Mammary epithelial cell (primary cell): ENCODE measurements at places on chromosomes 16 and 17. TPM values are rescaled to one million over a fixed set of nuclear protein-coding genes. Genes with fewer than 3 reads are reported as not detected.

GAS2L2 gene
- total RNA-seq, result not detected

SYCE1L gene
- total RNA-seq, result 10.6 and 16.4 TPM in 2 replicates

KSR1 gene
- 1.6 and 4.1 TPM in 2 replicates for total RNA-seq

RAC3 gene
- 8.0 TPM for total RNA-seq

CDIPT gene
- 72.2 TPM for total RNA-seq

GRCh38 chr17:58694302-58694701 lies 1.9 kb downstream of the RAD51C start:
- DNase-seq, result no peak

- no peak for DNase-seq
Observed at GRCh38 chr17:77374170-77374936, 233.6 kb downstream of the SEC14L1 start.

DNA sequence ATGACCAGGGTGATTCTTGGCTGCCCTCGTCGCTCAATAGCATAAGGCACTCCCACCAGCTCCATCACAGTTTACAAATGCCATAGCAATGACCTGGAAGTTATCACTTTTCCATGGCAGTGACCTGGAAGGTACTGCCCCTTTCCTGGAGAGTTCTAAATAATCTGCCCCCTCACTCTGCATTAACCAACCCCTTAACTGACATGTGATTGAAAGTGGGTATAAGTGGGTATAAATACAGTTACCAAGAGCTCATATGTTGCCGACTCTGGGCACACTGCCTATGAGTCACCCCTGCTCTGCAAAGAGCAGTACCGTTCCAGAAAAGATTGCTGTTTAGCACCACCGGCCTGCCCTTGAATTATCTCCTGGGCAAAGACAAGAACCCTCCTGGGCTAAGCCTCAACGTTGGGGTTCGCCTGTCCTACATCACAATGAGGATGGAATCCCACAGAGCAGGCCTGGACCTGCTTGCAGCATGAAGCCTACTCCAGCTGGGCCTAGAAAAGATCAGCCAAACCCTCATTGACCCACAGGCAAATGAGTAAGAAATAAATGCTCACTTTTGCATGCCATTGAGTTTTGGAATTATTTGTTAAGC lies 95.2 kb upstream of the SEC14L1 start:
- peak; percentile 96 for DNase-seq

- DNase-seq, result peak; percentile 8
Observed at GRCh38 chr16:89749637-89750036, 28.3 kb downstream of the ZNF276 start.

GRCh38 chr17:77020973-77021372 lies 119.8 kb upstream of the SEC14L1 start:
- DNase-seq, result no peak

DNA sequence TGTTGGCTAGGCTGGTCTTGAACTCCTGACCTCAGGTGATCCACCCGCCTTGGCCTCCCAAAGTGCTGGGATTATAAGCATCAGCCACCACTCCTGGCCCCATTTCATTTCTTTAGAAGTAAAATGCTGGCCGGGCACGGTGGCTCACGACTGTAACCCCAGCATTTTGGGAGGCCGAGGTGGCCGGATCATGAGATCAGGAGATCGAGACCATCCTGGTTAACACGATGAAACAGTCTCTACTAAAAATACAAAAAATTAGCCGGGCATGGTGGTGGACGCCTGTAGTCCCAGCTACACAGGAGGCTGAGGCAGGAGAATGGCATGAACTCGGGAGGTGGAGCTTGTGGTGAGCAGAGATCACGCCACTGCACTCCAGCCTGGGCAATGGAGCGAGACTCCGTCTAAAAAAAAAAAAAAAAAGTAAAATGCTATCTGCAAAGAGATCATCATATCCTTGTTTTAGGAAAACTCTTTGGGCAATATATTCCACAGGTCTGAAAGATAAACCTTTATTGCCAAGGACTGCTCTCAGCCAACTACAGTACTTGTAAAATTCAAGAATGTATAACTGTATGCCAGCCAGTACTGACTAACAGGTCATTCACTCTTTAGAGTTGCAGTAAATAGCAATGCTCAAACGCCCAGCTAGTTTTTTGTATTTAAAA lies 3.8 kb downstream of the GJC1 start:
- no peak for DNase-seq

DNA sequence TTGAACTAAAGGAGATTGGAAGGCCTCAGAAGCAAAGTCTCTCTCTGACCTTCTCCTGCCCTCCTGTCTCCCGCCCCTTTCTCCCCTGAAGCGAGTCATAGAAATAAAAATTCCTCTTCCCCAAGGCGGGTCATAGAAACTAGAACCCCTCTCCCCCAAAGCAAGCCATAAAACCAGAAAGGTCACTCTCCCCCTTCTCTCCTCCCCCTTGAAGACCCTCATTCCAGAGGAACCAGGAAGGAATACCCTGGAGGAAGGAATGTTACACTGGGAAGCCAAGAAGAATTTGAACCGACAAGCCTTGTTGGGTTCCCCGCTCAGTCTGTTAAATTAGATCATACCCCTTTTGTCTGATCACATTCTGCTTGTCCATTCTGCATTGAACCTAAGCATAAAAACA lies 2.7 kb upstream of the GJC1 start:
- no peak for DNase-seq

- DNase-seq, result no peak
Observed at GRCh38 chr17:13558588-13558987, 43.1 kb downstream of the HS3ST3A1 start.

GRCh38 chr17:35361027-35361426 lies 12.4 kb downstream of the SLFN11 start:
- no peak for DNase-seq

- peak; percentile 29 for DNase-seq
Observed at GRCh38 chr16:58329135-58329534, 34.3 kb upstream of the PRSS54 start.
